ENCODE measurements at places on chromosomes 6 and 20.
A peak's percentile ranks its signal among the peaks of the same experiment; 100 is the strongest.

- DNase-seq, result no peak
Observed at GRCh38 chr6:68737061-68737460, 102.0 kb downstream of the ADGRB3 start.

- DNase-seq, result no peak
Observed at GRCh38 chr20:57990396-57990987, 238.0 kb downstream of the ANKRD60 start.

- no peak for DNase-seq
Observed at GRCh38 chr6:13402711-13403110, 74.4 kb upstream of the TBC1D7 start.

- DNase-seq, result no peak
Observed at GRCh38 chr6:82030301-82030700, 217.2 kb downstream of the IBTK start.

GRCh38 chr20:17562804-17563305 is 7.0 kb upstream of the DSTN start:
- DNase-seq, result no peak

DNA sequence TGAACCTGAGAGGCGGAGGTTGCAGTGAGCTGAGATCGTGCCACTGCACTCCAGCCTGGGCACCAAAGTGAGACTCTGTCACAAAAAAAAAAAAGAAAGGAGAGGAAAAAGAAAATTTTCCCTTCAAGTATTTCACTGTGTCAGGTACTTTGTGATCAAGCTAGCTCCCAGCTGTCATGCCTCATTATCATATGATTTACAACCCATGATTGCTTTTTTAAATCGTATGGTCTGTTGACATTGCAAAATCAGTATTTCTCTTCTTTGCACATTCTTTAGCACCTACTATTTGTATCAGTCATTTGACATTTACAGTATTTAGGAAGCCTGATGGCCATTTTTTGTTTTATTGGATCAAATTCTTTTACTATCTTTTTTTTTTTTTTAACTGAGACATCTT is 22.4 kb downstream of the SASH1 start:
- DNase-seq, result no peak

GRCh38 chr20:1625083-1625690 is 5.4 kb upstream of the SIRPB1 start:
- DNase-seq, result no peak

- DNase-seq, result no peak
Observed at GRCh38 chr6:140178935-140179334, 804.5 kb upstream of the CITED2 start.

GRCh38 chr20:33209789-33210188 is 7.4 kb upstream of the BPIFA3 start:
- DNase-seq, result peak; percentile 49

GRCh38 chr20:19858466-19859371 is 100.7 kb downstream of the RIN2 start:
- no peak for DNase-seq

- DNase-seq, result no peak
Observed at GRCh38 chr6:104623052-104623690, 236.5 kb downstream of the HACE1 start.

DNA sequence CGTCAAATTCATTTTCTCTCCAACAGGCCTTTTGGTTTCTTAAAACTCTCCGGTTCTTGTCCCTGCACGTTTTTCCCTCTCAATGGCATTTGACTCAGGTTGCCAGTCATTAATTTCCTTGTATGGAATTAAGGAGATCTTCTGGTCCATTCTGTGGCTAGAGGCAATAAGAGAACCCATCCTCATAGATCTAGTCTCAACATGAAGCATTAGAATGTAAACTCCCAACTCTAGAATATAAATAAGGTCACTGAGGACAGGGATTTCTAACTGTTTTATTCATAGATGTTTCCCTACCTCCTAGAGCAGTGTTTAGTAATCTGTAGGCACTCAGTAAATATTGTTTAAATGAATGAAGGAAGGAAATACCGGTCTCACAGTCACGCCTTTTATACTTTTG is 185.2 kb upstream of the FLRT3 start:
- DNase-seq, result no peak

GRCh38 chr6:148513145-148514071 is 170.8 kb downstream of the SASH1 start:
- DNase-seq, result no peak

DNA sequence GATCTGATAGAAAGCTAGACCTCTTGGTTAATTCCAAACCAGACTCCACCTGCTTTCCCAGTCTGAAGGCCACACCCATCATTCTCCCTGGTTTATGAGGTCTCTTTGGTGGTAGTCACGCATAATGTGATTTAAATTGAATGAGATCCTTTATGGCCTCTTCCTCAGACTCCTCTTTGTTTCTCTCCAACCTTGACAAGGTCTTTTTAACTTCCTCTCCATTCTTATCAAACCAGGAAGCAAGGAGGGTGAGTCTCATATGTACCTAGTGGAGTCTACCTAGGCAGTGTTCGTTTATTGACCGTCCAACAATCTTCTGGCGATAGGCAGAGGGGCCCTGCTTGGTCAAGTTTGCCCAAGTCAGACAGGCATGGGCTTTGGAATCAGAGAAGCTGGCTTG is 184.2 kb upstream of the LAMP5 start:
- DNase-seq, result no peak

DNA sequence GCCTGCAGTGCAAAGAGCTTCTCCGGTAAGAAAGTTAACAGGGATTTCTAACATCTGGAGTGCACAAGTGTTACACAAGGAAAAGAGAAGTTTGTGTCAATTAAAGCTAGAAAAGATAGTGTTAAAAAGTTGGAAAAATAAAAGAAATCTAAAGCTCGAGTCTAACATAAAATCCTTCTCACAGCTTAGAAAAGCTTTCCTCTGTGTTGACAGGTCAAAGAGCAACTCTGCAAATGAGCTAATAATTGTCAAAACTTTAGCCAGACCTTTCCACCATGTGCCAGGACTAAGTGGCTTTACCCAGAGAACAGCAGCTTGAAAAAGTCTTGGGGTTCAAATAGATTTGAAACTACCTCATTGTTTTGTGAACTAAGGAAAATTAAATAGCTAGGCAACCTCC is 14.8 kb downstream of the PTPRK start:
- no peak for DNase-seq

- no peak for DNase-seq
Observed at GRCh38 chr6:32196682-32197616, 4.5 kb upstream of the GPSM3 start.

GRCh38 chr6:143894655-143895054 is 30.4 kb downstream of the ZC2HC1B start:
- DNase-seq, result no peak

DNA sequence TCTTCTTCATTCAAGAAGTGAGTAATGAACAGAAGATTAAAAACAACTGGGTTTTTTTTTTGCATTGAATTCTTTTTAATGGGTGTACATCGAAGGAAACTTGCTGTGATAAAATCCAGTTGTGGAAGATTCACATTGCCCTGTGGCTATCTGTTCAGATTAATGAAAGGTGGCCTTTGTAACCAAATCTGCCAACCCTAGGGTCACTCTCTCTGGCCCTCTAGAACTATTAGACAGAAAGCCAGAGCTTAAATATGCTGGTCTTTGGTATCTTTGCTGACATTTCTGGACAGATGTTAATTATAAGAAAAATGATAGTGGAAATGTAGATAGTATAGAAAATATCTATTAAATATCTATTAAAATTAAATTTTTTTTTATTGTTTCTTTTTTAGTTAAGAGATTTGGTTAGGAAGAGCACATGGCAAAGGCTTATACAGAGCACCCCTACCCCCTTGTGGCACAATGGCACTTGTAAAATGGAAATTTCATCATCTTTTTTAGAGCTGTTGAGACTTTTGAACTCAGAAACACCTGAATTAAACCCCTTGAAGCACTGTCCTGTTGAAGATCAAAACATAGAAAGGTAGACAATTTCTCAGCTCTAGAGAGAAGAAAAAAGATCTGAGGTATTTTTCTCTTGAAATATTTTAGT is 572.5 kb downstream of the PKHD1 start:
- DNase-seq, result no peak

DNA sequence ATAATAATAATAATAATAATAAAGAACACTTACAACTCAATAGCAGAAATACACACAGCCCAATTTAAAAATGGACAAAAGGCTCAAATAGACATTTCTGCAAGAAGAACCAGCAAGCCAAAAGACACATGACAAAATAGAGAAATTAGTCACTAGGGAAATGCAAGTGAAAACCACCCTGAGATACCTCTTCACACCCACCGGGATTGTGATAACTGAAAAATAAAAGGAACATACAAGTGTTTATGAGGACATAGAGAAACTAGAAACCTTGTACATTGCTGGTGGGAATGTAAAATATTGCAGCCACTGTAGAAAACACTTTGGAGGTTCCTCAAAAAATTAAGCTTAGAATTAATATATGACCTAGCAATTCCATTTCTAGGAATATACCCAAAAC is 59.2 kb downstream of the ZDHHC14 start:
- no peak for DNase-seq

GRCh38 chr6:20696676-20697075 is 162.4 kb downstream of the CDKAL1 start:
- DNase-seq, result no peak

GRCh38 chr6:4413073-4413472 is 277.7 kb upstream of the ECI2 start:
- no peak for DNase-seq
